ENCODE measurements at places on chromosomes 6 and 20.

- no peak for DNase-seq
Observed at GRCh38 chr20:17882065-17882833, 86.3 kb downstream of the SNX5 start.

DNA sequence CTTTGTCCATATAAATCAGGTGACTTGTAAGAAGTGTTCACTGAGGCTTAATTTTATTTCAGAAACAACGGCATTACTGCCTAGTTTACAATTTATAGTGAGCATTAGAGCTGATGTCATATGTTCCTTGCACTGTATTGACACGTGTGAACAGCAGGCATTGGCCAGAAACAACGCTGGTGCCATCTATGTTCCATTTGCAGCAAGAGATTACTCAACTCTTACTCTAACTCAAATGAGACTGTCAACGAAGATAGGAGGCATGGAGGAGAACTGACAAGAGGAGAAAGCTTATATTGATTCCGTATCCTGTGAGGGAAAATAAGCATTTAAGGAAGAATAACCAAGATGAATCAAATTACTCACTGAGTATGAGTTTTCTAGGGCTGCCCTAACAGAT lies 48.4 kb downstream of the MTFR2 start:
- DNase-seq, result no peak

DNA sequence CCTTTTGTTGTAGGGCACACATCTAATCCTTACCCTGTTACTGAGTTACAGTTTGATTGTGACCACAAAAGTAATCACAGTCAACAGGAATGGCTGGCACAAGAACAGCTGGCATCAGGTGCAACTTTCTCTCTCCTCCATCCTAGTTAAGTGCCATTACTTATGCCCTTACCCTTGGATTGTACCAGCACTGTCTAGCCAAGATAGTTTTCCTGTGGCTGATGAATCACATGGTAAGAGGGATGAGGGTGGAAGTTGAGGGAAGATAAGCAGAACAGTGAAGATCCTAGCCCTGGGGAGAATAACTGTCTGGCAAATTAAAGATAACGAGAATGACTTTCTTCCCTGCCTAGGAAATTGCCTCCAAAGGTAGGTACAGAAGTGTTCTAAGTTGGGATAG lies 42.0 kb downstream of the RNF217 start:
- DNase-seq, result no peak

DNA sequence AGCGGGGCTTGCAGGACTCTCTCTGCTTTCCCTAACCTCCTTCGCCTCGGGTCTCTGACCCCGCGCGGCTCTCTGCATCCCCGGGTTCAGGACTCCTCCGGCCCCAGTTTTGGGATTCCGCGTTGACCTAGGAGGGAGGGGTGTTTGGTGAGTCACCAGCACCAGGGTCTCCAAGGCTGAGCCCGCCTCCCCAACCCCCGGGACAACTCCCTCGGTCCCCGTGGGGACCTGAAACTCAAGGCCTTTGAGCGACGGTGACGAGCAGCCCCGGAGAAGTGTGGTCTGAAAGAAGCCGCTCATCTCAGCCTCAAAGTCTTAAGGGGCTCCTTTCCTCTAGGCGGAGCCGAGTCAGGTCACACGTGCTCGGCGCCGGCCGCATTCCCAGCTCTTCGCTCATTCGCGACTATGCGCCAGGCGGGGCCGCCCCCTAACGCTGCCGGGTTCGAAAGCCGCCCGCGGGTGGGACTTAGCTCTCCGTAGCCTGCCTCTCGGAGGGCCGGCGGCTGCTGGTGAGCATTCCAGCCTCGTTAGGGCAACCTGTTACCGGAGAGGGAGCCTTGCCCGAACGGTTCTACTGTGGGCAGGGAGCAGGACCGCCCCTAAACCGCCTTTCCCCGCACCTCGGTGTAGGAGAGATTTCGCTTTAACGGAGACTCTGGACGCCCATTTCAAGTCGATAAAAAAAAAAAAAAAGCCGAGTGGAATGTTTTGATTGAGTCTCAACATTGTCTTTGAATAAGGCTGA lies 3.0 kb upstream of the PRDM13 start:
- DNase-seq, result no peak

DNA sequence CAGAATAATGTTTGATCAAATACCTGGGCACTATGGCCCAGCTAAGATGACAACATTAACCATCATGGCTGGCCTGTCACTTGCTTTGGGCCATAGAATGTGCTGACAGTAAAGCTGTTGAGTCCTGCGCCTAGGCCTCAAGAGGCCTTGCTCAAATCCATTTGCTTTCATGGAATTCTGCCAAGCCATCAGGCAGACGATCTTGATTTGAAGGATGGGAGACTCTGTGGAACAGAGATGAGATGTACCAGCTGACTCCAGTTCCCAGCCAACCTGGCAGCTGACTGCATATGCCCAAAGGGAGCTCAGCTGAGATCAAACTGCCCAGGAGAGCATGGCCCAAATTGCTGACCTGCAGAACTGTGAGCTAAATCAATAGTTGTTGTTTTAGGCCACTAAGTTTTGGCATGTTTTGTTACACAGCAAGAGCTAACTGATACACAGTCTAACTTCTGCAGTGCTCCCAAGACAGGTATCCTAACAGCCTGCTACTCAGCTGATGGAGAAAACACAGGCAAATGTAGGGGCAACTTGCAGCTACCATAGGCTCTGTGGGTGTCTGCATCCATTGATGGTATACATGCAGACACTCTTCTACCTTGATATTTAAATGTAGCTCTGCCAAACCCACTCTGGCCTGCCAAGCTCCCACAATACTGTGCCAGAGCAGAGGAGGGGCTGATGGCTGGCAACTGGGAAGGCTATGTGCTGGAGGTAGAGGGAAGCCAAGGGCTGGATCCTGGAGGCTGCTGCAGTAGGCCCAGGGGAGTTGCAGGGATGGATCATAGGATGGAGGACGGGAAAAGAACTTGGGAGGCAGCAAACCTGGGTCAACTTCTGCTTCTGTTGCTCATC lies 55.2 kb upstream of the RNF24 start:
- no peak for DNase-seq
